ENCODE measurements at places on chromosomes 6 and 20. TPM values are rescaled to one million over a fixed set of nuclear protein-coding genes. Genes with fewer than 3 reads are reported as not detected.

GRCh38 chr6:159529934-159530333, 163.1 kb downstream of the SOD2 start:
- ATAC-seq: no peak

DNA sequence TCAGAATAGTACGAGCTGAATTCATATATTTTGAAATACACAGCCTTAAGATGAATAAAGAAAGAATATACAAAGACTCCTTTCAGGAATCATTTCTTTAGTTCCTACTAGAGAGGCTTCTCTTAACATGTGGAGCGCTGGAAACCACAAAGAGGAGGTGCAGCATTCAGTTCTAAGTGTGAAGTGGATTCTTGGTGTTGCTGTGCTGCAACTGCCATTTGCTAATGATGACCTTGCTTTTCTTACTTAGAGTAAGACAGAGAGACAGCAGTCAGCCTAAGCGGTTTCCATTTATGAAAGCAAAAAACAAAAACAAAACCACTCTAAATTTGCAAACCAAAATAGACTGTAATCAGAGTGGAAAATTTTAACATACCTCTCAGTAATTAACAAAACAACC, 629.0 kb downstream of the EPHA7 start:
- ATAC-seq: no peak

DNA sequence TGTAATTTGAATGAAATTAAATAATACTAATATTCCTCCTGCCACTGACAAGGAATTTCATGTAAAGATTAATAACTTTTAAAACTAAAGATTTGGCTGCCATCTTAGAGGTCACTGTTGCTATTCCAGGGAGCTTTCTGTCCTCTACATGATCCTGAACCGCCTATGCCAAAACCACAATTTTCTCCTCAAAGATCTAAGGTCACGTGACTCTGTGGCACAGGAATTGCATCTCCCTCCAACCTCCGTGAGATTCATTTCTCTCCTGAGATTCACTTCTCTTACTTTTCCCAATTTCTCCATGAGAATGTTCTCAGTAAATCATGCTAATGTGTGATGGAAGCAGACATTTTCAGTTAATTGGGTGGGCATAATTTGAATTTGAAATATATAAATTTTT, 379.6 kb upstream of the TSHZ2 start:
- no peak for ATAC-seq

DNA sequence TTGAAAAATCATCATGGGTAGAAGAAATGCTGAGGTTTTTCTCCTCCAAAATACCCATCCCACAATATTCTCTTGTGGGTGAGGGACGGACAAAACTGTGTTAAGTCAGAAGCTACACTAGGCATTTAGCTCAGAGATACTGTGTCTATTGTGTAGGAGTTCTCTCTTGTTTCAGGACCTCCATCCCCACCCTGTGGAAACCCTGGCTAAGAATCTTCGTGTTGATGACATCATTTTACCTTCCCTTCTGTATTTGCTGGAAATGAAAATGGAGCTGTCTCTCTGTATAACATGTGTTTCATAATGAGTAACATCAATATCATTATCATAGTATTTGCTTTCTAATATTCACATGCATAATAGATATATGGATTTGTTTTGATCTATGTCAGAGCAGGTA, 1193.0 kb upstream of the CITED2 start:
- peak; percentile 58 for ATAC-seq

- ATAC-seq: no peak
Measured at GRCh38 chr6:105966481-105966880, 119.7 kb upstream of the PRDM1 start.

DNA sequence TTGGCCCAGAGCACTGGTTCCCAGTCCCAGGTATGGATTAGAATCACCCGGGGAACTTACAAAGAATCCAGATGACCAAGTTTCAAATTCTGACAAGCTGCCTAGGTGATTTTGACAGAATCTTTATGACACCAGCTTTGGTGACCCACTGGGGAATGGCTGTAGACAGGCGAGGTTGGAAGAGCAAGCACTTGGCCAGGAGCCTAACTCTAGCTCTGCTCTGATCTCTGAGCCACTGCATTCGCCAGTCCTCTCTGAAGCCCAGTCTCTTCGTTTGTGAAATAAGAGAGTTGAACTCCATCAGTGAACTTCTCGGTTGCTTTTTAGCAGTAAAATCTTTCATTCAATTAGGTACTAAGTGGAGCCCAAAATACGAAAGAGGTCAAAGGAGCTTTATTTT, 161.2 kb downstream of the VEGFA start:
- no peak for ATAC-seq

GRCh38 chr6:155400654-155400965, 55.0 kb downstream of the NOX3 start:
- no peak for ATAC-seq

DNA sequence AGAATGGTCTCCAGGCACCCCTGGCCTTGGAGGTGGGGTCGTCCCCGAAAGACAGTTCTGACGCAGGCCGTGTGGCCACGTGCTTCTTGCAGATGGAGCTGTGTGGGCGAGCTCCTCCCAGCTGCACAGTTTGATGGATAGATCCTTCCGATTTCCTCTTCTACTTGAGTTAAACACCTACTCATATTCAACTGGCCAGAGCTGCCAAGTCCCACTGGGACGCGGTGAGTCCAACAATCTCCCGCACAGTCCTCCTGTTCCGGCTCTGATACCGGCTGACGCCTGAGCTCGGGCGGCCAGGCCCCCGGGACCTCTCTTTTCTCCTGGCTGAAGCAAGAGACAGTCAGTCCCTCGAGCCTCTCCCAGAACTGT, 57.9 kb upstream of the DACT2 start:
- ATAC-seq: peak; percentile 94

Gene UBD
- not detected for total RNA-seq

Gene RAD21L1
- total RNA-seq: not detected

Gene SMIM29
- total RNA-seq: 29.4 TPM

Gene ERVFRD-1
- total RNA-seq: 1.3 TPM

Gene KIAA1755
- 0.33 TPM for total RNA-seq

Gene RTF2
- total RNA-seq: 72.1 TPM
